ENCODE measurements at places on chromosomes 11 and 22.

- no peak for DNase-seq
These were observed 804 bp upstream of the CREBZF start for GRCh38 chr11:85665733-85666132.

- no peak for DNase-seq
These were observed 492.9 kb upstream of the KIRREL3 start for GRCh38 chr11:127493330-127494022.

GRCh38 chr11:21446939-21447590, 745.8 kb upstream of the ANO5 start:
- no peak for DNase-seq

- no peak for DNase-seq
These were observed 10.4 kb upstream of the ZNF74 start for GRCh38 chr22:20383538-20383937.

DNA sequence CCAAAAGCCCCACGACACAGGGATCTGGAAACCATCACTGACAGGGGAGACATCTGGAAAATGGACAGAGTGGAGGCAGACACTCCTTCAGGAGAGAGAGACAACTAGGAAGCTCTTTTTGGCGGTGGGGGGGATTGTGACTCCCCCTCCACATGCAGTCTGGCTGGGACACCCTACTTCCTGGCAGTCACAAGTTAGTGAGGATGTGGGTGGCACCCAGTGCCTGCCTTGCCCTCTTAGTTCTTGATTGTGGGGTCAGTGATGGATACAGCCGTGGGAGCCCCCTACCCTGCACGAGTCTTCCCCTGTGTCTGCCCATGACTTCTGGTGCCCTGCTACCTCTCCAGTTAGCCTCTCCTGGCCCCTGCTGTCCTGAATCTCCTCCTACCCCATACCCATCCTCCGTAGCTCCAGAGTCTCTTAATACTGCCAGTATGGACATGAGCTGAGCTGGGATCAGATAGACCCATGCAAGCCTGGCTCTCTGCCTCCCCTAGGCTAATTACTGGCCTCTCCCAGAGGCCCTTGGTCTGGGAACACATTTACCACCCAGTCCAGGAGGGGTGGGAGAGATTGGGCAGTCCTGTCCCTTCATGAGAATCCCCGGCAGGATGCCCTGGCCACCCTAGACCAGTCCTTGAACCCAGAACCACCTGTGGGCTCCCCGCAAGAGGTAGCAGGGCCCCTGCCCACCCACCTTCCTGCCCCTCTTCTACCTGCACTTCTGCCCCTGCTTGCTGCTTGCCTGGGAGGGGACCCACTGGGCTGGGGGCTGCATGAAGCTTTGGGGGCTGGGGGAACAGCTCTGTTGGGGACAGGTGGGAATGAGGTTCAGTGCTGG, 22.8 kb downstream of the RHBDD3 start:
- no peak for DNase-seq

GRCh38 chr11:69295995-69296889, 2.3 kb downstream of the MYEOV start:
- DNase-seq, result no peak

GRCh38 chr11:12127206-12127898, 17.0 kb downstream of the MICAL2 start:
- no peak for DNase-seq

DNA sequence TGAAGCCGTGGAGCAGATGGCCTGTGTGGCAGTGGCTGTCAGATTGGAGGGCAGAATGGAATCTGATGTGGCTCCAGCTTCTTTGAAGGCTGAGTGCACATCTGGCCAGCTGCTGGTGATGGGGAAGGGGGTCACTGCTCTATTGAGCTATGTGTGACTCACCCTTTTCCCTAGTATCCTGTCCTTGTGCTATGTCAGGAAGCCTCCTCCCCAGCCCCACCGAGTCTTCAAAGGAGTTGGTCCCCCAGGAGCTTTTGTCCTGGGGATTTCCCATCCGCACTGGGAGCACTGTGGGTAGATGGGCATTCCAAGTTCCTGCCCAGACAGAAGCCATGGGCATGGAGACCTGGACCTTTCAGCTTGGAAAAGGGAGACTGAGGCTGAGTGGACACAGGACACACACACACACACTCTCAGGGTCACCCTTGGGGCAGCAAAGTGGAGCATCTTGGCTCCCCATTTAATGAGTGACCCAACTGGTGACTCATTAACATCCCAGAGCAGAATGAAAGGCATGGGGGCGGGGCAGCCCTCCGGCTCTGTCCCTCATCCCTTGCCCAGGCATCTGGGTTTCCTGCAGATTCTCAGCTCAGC, 3.3 kb downstream of the SERPINH1 start:
- no peak for DNase-seq

- DNase-seq, result peak; percentile 69
These were observed 1.4 kb downstream of the APOA1 start for GRCh38 chr11:116835791-116836631.

DNA sequence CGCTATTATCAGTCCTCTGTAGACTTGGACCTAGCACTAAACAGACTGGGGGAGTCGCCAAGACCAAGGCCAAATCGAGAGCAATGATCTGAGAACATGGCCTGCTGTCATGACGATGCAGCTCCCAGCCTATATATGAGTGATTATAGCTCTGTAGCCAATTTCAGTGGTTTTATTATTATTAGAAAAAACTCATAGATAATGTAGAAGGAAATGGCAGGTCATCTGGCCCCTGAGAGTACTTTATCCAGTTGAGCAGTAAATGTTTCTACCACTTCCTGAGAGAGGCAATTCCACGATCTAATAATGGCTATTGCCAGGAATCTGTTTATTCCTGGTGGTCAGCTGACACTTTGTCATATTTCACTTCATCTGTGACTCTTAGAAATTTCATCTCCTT, 666.7 kb downstream of the OPCML start:
- no peak for DNase-seq

- no peak for DNase-seq
These were observed 219.9 kb upstream of the GRIA4 start for GRCh38 chr11:105389952-105390351.

- DNase-seq, result no peak
These were observed 105.2 kb upstream of the VPREB1 start for GRCh38 chr22:22139364-22139763.

All from GDM1 (cell line).